Activated CD4-positive, alpha-beta memory T cell treated with anti-CD3 and anti-CD28 coated beads for 36 hours (primary cell): ENCODE measurements at places on chromosomes 2 and 18. TPM values are rescaled to one million over a fixed set of nuclear protein-coding genes. Genes with fewer than 3 reads are reported as not detected.

The SLC5A7 gene
- not detected for total RNA-seq

The DUSP19 gene
- total RNA-seq = 2.1 TPM

The GREB1 gene
- total RNA-seq = 0.81 TPM

GRCh38 chr2:27730261-27730662 lies 41.3 kb upstream of the MRPL33 start:
- H3K4me3 ChIP-seq = no peak overlapping the region
- H3K27ac ChIP-seq = no peak overlapping the region
- no peak for DNase-seq
- no peaks in the 10 kb centered on the region for H3K36me3 ChIP-seq
- H3K27me3 ChIP-seq = no peaks in the 10 kb centered on the region
- peaks cover 17% of the 10 kb centered on the region for H3K4me1 ChIP-seq

DNA sequence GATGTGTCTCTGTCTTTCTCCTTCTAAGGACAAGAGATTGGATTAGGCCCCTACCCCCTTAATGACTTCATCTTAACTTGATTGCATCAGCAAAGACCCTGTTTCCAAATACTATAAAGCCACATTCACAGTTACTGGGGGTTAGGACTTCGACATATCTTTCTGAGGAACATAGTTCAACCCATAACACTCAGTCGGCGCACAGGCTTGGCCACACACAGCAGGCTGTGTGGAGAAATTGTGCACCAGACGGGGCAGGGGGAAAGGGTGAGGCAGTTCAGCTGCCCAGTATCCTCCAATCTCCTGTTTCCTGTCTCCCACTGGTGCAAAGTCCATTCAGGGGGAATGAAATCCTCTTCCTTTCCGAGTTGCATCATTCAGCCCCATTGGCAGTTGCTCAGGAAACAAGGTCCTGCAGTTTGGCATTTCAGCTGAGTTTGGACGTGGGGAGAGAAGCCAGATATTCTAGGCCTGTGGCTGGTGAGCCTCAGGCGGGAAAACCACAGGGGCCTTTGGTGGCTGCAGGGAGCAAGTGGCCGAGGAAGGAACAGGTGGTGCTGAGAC lies 9.4 kb upstream of the RAPGEF4 start:
- no peak overlapping the region for H3K4me3 ChIP-seq
- no peaks in the 10 kb centered on the region for H3K36me3 ChIP-seq

- H3K4me3 ChIP-seq = no peak overlapping the region
- no peaks in the 10 kb centered on the region for H3K27me3 ChIP-seq
- no peaks in the 10 kb centered on the region for H3K4me1 ChIP-seq
- H3K27ac ChIP-seq = no peak overlapping the region
- DNase-seq = no peak
Observed at GRCh38 chr2:193542762-193543161, 1348.0 kb upstream of the TMEFF2 start.

DNA sequence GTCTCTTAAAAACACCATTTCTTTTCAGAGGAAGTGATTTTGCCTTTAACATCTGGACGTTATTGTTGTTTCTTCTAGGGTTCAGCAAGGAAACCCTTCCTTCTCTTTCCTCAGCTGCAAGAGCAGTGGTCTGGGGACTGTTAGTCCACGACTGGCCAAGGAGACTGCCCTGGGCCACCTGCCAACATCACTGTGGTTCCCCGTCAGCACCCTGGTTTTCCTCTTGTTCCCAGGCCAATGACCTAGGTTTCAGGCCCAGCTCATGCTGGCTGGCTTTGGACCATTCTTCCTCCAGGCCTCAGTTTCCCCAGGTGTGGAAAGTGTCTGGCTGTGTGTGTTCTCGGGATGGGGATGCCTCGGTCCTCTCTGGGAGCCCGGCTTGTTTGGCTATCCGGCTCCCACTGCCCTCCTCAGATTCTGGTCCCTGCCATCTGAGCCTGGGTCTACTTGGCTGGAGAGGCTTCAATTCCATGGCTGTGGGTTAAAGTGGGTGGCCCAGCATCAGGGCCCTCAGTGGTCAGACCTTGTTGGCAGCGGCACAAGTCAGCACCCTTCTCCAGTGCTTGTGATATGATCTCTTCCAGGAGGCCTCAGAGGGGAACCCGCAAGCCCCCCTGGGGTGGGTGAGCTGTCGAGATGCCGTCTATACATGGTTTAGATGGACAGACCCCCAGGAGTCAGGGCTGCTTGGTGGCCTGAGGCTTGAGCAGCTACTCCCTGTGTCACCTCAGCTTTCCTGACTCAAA lies 234.3 kb upstream of the HS6ST1 start:
- no peak for DNase-seq
- no peaks in the 10 kb centered on the region for H3K4me1 ChIP-seq
- H3K4me3 ChIP-seq = no peak overlapping the region
- peaks cover 1% of the 10 kb centered on the region for H3K27me3 ChIP-seq
- no peaks in the 10 kb centered on the region for H3K36me3 ChIP-seq
- H3K27ac ChIP-seq = no peak overlapping the region

- H3K27me3 ChIP-seq = peaks cover 7% of the 10 kb centered on the region
- no peaks in the 10 kb centered on the region for H3K4me1 ChIP-seq
- DNase-seq = no peak
- H3K4me3 ChIP-seq = no peak overlapping the region
Observed at GRCh38 chr18:57982372-57983021, 61.5 kb upstream of the NEDD4L start.

DNA sequence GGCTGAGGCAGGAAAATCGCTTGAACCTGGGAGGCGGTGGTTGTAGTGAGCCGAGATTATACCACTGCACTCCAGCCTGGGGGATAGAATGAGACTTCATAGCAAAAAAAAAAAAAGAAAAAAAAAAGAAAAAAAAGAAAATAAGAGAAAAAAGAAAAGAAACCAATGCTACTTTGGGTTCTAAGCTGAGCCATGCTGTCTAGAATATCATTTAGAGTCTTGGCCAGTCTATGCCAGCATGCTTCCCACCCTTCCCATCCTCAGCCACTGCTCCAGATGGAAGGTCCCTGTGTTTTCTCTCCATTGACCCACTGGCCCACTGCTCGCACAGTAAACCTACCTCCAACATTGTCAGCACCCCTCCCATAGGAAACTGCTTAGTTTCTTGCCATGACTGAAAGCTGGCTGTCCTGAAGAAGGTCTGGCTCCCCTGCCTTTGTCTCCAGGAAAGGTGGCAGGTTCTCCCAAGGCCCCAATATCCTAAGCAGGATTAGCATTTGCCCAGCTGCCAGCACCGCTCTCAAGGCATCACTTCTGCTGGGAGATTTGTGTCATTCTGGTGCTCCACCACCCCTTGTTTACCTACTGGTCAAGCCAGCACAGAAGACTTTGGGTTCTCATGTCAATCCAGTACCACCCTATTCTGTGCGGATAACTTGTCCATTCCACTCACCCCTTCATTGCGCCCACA lies 47.3 kb upstream of the PAPOLG start:
- no peaks in the 10 kb centered on the region for H3K4me1 ChIP-seq
- no peak overlapping the region for H3K27ac ChIP-seq
- no peak overlapping the region for H3K4me3 ChIP-seq

DNA sequence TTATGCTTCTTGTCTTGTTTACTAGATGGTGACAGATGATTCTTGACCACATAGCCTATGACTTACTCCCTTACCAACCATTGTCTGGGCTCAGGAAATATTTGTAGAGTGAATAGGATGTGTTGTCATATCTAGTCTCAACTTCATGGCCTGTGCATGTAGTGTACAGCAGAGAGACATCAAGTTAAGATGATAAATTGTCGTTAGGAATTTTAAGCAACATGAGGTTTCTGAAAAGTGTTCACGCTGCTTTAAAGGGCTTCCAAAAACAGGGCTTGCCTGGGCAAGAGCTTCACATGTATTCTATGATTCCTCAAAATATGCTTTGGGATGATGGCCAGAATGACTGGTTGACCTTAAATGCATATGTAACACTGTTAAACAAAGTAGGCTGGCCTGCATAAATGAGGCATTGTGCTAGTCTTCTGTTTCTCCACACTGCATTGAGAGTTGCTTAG lies 424.0 kb downstream of the RND3 start:
- H3K36me3 ChIP-seq = no peaks in the 10 kb centered on the region
- H3K4me1 ChIP-seq = no peaks in the 10 kb centered on the region
- no peak overlapping the region for H3K27ac ChIP-seq
- H3K4me3 ChIP-seq = no peak overlapping the region

DNA sequence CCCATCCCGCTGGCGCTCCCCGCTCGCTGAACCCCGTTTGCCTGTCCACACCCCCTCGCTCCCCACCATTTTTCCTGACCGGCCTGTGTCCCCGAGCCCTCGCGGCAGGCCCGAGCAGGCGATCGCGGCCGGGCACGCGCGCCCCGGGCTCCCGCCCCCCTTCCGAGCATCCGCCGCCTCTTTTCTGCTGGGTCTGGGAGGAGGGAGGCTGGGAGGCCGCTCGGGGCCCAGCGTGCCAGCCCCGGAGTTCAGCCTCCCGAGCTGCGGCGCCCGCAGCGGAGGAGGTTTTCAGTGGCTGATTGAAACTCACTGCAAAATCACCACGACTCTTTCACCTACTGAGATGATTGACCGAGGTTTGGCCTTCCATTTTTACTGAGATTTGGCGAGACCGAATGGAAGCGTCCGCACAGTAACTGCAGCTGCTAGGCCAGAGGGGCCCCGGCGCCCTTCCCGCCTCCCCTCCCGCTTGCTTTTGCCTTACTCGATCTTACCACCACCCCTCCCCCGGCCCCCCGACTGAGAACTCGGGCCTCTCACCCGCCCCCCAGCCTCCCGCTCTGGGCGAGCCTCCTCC lies 4.8 kb downstream of the SOX11 start:
- H3K27ac ChIP-seq = no peak overlapping the region
- H3K27me3 ChIP-seq = peaks cover 54% of the 10 kb centered on the region
- peaks cover 11% of the 10 kb centered on the region for H3K4me1 ChIP-seq
- H3K36me3 ChIP-seq = peaks cover 4% of the 10 kb centered on the region
- no peak for DNase-seq

DNA sequence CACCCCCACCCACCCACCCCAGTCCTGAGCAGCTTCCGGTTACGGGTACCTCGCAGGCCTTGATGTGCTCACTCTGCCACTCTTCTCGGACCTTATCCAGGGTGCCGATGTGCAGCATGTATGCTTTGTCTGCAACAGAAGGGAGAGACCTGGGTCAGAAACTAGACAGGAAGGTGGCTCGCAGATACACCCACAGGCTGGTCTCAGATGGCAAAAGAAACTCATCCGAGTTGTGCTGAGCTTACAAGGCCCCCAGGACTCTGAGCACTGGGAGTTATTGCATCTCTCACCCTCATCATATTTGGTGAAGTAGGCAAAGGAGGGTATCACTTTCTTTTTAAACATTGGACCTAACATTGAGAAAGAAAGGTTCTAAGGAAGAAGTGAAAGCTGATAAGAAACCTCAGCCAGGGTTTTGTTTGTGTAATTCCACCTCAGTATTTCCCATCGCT lies 30.6 kb upstream of the EPG5 start:
- peaks cover 9% of the 10 kb centered on the region for H3K36me3 ChIP-seq
- peak overlapping the region; percentile 72 for H3K27ac ChIP-seq
- DNase-seq = peak; percentile 57
- no peaks in the 10 kb centered on the region for H3K27me3 ChIP-seq

- no peaks in the 10 kb centered on the region for H3K36me3 ChIP-seq
- no peaks in the 10 kb centered on the region for H3K27me3 ChIP-seq
- no peak overlapping the region for H3K4me3 ChIP-seq
- H3K4me1 ChIP-seq = no peaks in the 10 kb centered on the region
Observed at GRCh38 chr18:6589923-6590322, 139.6 kb upstream of the ARHGAP28 start.
